ENCODE measurements at places on chromosomes 16 and 17.

DNA sequence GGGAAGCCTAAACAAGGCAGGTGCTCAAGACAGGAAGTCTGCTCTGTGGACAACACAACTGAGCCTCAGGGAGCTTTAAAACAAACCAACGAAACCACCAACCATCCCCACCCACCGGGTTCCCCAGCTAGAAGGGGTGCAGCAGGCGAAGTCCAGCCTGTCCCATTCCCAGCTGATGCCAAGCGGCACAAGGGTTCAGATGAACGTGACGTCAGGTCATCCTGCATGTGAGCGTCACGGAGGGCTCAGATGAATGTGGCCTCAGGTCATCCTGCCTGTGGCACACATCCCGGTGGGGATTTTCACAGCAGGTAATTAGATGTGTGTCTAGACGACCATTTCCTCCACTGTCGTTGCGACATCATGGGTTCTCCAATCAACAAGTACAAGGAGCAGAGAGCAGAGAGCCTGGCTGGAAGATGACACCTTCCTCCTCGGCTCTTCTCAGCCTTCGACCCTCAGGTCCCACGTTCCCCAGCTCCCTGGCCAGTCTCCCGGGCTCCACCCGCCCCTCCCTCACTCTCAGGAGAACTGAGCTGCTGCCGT is 246.5 kb downstream of the FOXL1 start:
- DNase-seq = no peak

DNA sequence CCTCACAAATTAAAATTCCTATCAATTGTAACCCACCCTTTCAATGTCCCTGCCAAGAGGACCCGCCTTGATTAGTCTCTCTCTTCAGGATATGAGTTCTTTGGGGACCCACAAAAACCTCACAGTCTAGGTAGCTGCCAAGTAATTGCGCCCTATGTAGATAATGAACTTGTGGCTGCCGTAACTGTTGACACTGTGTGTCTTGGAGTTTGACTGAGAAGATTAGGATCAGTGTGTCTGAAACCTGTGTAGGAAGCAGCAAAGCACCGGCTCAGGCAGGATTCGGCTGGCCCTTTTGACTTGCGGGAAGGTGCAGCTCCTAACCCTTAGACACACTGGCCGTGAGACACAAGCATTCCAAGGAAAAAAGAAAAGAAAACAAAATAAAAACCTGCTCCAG is 17.8 kb upstream of the SLC6A4 start:
- DNase-seq = no peak

DNA sequence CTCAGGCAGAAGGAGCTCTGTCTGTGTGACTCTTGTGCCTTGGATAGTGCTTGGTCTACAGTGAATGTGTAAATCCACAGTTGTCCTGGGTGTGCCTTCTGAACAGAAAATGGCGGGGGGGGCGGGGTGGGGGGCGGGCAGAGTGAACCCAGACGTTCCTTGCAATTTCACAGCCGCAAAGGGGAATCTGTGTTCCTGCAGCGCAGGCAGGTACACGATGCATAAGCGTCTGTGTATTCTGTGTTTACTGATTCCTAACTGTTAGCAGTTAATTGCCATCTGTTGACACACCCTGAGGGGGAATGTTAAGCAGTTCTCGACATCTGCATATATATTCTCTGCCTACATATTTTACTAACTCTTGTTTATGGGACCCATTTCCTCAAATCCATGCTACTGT is 123.5 kb upstream of the ZFHX3 start:
- DNase-seq = no peak

DNA sequence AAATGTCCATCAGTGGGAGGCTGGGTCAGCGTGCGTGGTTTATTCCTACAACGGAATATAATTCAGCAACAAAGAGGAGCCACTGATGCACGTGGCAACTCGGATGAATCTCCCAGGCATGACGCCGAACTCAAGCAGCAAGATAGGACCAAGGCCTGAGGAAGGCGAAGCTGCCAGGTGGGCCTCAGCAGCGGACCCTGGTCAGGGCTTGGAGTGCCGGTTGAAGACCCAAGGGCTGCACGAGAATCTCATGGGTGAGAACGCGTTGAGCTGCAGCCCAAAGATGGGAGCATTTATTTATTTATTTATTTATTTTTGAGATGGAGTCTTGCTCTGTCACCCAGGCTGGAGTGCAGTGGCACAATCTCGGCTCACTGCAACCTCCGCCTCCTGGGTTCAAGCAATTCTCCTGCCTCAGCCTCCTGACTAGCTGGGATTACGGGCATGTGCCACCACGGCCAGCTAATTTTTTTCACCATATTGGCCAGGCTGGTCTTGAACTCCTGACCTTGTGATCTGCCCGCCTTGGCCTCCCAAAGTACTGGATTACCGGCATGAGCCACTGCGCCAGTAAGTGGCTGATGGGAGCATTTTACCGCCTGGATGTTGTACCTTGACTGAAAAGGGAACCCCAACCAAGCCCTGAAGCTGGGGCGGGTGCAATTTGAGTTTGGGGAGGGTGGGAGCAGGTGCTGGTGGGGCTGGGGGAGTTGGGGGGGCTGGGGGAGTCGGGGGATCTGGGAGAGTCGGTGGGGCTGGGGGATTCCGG is 18.1 kb upstream of the BAHCC1 start:
- no peak for DNase-seq

- no peak for DNase-seq
Observed at GRCh38 chr17:9696279-9697044, 51.1 kb downstream of the USP43 start.

DNA sequence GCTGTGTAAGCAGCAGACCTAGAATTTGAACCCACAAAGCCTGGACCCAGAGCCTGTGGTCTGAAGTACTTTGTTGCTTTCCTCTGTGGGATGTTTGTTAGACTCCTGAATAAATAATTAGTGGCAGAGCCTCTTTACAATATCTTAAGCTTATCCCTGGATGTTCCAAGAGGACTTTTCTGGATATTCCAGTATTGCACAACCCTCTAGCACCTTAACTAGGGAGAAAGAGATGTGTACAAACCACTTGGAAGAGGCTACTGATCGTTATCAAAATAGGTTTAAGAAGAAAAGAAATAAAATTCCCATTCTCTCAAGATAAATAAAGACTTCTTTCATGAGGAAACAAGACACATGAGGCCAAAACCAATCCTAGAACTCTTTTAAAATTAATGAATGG is 632.4 kb downstream of the CDH11 start:
- DNase-seq = no peak

- no peak for DNase-seq
Observed at GRCh38 chr17:9850151-9850550, 24.4 kb downstream of the GLP2R start.

DNA sequence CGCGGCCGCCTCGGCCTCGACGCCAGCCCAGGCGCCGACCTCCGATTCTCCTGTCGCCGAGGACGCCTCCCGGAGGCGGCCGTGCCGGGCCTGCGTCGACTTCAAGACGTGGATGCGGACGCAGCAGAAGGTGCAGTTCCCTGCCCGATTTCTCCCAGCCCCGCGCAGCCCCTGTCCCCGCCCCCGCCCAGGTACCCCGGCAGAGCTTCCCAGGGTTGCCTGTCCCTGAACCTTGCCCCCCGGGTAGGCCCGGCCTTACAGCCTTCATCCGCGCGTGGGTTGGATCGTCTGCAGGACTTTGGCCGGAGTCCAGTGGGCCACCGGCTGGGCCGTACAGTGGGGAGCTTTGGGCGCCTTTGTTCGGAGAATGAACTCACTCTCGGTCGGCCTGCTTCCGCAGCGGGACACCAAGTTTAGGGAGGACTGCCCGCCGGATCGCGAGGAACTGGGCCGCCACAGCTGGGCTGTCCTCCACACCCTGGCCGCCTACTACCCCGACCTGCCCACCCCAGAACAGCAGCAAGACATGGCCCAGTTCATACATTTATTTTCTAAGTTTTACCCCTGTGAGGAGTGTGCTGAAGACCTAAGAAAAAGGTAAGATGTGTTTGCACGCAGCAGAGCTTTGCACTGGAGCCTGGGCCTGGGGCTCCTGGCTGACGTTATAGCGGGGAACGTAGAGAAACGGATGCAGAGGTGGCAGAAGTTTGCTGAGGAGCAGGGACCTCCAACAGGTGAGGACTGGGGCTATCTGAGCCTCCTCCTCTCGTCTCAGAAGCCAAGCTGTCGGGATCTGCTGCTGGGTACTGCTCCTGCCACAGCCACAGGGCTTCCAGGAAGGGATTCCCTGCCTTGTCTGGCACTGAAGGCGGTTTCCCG is 593 bp downstream of the GFER start:
- no peak for DNase-seq

GRCh38 chr16:74020095-74020670 is 276.4 kb upstream of the PSMD7 start:
- no peak for DNase-seq

DNA sequence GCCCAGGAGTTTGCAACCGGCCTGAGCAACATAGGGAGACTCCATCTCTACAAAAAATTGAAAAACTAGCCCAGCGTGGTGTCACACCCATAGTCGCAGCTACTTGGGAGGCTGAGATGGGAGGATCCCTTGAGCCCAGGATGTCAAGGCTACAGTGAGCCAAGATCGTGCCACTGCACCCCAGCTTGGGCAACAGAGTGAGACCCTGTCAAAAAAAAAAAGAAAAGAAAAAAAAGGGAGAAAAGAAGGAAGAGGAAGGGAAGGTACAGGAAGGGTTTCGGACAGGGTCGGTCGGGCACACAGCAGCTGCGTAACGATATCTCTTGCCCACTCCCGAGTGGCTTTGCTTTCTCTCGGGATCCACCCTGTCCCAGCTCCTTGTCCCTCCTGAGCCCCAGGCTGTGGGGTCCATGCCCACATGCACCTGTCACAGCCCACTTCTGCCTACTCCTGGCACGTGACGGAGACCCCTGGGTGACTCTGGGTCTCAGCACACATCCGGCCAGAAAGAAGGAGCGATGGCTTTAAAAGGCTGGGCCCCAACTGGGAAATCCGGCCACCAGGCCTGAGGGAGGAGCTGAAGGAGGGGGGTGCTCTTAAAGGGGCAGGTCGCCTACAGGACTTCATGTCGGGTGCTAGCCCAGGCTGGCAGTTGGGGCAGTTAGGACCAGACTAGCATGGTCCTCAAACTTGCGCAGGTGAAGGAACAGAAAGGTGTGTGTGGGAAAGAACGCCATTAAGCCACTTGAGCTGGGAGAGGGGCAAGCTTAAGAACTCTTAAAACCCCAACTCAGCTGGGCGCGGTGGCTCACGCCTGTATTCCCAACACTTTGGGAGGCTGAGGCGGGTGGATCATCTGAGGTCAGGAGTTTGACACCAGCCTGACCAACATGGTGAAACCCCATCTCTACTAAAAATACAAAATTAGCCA is at the start of gene GHDC:
Gene GHDC, minus strand, starts transcription at position 526 of the 931 bp plus-strand sequence. CDS start 913 bp downstream, outside the sequence.
- peak; percentile 83 for DNase-seq

GRCh38 chr16:88705801-88706228 is 393 bp downstream of the RNF166 start:
- DNase-seq = peak; percentile 54
